ENCODE measurements at places on chromosomes 3 and 15.

GRCh38 chr15:44084770-44085169, 110.3 kb downstream of the FRMD5 start:
- no peak for DNase-seq

- DNase-seq, result no peak
These were observed 620 bp upstream of the ANP32A start for GRCh38 chr15:68821190-68821840.

DNA sequence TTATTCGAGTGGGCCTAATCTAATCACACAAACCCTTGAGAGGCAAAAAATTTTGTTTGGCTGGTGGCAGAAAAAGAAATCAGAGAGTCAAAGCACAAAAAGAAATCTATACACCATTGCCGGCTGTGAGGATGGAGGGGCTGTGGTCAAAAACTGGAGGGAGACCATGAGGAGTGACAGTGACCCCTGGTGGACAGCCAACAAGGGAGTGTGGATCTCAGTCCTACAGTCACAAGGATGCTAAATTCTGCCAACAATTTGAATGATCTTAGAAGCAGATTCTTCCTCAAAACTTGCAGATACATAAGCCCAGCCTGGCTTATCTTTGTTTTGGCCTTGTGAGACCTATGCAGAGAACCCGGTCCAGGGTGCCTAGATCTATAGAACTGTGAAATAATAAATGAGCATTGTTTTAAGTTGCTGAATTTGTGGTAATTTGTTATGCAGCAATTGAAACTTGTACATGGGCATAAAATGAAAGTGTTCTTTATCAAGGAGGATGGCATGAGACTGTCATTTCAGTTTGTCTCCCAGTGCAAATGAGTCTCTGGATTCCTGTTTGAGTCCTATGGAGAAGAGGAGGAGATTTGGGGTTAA, 103.0 kb upstream of the ARHGEF26 start:
- no peak for DNase-seq

DNA sequence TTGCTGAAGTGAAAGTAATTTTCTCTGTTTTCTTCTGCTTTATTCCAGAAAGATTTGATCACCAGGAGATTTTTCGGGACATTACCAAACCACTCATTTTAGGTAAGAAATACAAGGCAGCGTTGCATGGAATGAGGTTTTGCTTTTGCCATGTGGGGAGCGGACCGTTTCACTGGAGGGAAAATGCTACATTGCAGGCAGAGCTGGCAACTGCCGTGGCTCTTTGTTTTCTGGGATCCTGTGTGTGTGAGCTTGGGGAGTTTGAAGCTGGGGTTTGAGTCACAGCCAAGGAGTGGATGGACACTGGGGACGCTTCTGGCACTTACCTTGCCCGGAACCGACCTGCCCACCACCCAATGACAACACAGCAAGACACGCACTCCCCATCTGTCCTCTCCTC, 109.9 kb downstream of the APBA2 start:
- DNase-seq, result no peak

DNA sequence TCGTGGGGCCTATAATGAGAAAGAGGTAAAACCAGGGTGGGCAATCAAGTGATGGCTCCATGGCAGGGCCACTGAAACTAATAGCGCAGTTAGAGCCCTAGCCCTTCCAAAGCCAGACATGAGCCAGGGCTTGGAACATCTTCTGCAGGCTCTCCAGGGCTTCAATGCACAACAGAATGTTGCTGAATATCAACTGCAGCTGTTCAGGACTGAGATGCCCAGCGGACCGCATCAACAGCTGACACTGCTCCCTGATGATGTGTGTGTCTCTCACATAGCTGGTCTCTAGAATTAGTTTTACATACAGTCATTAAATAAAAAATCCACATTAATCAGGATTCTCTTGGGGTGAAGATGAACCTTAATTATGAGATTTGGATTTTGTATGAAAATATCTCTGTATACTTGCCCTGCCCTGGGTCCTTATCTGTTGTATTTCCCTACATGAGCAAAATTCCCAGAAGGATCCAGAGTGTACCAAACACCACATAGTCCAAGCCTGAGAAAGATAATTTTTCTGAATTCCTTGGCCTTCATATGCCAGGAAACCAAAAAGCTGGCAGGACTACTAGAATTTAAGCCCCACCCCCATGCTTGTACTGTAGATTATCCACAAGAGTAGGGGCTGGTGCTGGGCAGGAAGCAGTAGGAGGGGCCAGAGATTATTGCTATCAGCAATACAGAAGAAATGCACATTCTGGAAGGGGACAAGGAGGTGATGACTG, 7.7 kb upstream of the GOLGB1 start:
- no peak for DNase-seq

DNA sequence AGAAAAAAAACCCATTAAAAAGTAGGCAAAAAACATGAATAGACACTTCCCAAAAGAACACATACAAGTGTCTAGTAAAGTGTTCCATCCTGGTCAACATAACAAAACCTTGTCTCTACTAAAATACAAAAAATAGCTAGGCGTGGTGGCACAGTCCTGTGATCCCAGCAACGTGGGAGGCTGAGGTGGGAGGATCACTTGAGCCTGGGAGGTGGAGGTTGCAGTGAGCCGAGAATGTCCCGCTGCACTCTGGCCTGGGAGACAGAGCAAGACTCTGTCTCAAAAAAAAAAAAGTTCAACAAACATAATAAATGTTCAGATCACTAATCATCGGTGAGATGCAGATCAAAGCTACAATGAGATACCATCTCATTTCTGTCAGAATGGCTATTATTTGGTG, 43.5 kb upstream of the OSBPL11 start:
- no peak for DNase-seq

GRCh38 chr15:63381301-63382204, at the start of gene CA12:
Gene CA12 (minus strand): TSS chr15:63381846. CDS start chr15:63381720, 126 bp downstream.
- DNase-seq, result no peak

DNA sequence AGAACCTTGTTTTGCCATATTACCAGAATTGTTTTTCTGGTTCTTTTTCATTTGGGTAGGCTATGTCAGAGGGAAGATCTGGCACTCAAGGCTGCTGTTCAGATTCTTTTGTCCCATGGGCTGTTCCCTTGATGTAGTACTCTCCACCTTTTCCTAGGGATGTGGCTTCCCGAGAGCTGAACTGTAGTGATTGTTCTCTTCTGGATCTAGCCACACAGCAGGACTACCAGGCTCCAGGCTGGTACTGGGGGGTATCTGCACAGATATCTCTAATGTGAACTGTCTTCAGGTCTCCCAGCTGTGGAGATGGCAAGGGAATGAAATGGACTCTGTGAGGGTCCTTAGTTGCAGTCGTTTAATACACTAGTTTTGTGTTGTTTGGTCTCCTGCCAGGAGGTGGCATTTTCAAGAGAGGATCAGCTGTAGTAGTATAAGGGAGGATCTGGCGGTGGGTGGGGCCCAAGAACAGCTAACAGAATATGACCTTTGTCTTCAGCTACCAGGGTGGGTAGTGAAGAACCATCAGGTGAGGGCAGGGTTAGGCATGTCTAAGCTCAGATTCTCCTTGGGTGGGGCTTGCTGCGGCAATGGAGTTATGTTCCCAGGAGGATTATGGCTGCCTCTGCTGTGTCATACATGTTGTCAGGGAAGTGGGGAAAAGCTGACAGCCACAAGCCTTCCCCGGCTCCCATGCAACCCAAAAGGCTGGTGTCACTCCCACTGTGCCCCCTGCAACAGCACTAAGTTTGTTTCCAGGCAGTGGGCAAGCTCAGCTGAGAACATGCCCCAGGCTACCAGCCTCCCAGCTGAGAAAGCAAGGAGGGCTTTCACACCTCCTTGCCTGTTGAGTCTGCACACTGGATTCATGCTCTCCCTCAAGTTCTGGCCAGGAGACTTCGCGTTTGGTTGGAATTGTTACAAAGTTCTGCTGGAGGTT, 252.5 kb downstream of the ISL2 start:
- no peak for DNase-seq

- DNase-seq, result no peak
These were observed 121.2 kb upstream of the RASGRP1 start for GRCh38 chr15:38685686-38686339.

DNA sequence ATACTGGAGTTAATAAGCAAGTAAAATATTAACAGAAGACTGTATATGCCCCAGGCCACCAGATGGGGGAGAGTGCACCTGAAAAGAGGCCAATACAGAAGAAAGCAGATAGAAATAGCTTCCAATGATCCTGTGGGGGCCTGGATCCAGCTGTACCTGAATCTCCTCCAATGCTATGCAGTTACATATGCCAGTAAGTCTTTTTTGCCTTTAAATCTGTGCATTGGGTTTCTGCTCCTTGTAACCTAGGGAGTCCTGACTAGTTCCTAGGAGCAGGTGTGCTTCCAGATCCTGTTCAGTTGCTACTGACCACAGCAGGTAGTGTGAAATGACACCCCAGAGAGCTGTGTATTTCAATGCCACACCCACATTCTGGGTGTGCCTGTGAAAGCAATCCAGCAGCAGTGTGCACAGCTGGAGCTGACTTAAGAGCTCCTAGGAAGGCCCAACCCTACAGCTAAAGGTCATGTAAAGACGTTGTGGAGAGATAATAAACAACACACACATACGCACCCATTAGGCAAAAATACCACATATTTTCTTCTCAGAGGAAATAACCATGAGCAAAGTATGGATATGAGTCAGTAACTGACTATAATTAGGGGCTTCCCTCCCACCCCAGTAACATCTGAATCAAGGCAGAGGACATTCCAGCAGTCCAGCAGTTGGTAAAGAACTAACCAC, 62.2 kb upstream of the AKAP13 start:
- peak; percentile 78 for DNase-seq

DNA sequence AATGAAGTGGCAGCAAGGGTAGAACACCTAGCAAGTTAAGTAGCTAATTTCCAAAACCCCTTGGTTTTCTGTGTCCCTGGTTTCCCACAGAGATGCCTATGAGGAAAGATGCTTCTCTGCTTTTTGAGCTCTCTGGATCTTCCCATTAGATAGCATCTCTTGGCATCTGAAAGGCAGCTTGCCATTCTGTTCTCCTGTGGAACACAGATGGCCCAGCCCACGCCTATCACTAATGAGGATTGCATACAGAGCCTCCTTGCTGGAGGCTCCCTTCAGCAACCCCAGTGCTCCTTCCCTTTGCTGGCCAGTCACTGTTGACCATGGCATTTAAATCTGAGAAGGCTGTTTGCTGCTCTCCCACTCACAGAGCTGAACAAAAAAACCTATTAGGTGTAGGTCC, 34.4 kb upstream of the ETV5 start:
- DNase-seq, result no peak

GRCh38 chr3:197878427-197878826, 71.6 kb upstream of the RPL35A start:
- no peak for DNase-seq

Data from fibroblast of skin of left biceps (primary cell).